ENCODE measurements at places on chromosomes 7 and 10. TPM values are rescaled to one million over a fixed set of nuclear protein-coding genes. Genes with fewer than 3 reads are reported as not detected.

DNA sequence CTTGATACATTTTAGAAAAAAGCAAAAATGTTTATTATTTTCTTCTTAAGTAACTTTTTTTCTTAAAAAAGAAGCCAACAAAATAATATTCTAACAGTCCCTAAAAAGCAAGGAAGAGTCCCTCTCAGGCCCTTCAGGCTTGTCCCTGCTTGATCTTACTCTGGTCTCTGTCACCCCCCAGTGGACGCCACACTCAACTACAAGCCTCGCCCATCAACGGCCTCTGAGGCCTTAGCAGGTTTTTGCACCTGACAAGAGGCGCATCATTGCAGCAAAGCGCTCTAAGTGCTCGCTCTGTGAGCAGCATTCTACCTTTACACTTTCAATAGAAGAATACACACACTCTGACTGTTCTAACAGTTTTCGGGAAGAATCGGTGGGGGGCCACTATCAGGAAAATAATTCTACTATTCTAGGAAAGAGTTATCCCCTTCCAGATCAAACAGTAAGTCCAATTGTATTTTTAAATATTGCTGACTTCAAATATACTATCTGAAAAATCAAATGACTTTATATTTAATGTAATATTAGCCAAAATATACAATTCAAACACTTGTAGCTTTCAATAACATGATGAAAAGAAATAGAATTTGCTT, 139.2 kb downstream of the USP6NL start:
- peak; percentile 49 for DNase-seq

GRCh38 chr7:2523941-2524807, 4.6 kb downstream of the LFNG start:
- no peak for DNase-seq

GRCh38 chr7:138898255-138898654, 82.9 kb downstream of the KIAA1549 start:
- DNase-seq: no peak

- DNase-seq: no peak
Measured at GRCh38 chr10:61455656-61456055, 2.5 kb upstream of the TMEM26 start.

- no peak for DNase-seq
Measured at GRCh38 chr7:42805601-42806000, 106.3 kb downstream of the C7orf25 start.

- DNase-seq: no peak
Measured at GRCh38 chr10:81009296-81009695, 471.6 kb downstream of the SH2D4B start.

DNA sequence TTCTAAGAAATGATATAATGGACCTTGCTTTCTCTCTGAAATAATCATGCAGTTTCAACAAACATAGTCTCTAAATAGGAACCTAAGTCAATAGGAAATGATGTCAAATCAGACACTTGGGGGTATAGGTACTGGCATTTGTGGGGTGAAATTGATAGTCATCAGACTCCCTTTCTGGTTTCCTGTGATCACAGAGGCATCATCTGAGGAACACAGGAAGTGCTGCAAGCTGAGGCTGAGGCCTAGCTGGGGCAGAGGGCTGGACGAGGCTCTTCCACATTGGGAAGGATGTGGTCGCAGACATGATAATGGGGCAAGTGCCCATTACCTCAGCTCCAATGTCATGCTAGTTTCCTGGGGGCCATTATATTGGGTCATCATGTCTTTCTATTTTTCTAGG, 33.5 kb upstream of the TARP start:
- no peak for DNase-seq

GRCh38 chr7:92584953-92585352, 5.2 kb downstream of the FAM133B start:
- DNase-seq: no peak

GRCh38 chr10:19041171-19041570, 7.4 kb upstream of the MALRD1 start:
- DNase-seq: no peak

- no peak for DNase-seq
Measured at GRCh38 chr10:132628966-132629900, 91.6 kb downstream of the INPP5A start.

DNA sequence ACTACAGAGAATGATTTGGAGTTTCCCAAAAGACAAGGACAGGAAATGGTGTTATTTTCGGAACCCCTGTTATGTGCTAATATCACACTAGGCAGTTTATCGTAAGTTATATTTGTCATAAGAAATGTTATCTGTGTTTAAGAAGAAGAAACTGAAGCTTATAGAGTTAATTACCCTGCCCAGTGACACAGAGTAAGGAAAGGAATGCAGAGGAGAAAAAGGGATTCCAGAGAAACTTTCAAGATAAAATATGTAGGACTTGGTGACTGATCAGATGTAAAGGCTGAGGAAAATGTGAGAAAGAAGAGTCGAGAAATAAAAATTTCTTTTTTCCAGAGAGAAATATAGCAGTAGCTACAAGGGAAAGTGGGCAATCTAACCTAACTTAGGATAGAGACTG, 63.5 kb upstream of the ZNF746 start:
- no peak for DNase-seq

DNA sequence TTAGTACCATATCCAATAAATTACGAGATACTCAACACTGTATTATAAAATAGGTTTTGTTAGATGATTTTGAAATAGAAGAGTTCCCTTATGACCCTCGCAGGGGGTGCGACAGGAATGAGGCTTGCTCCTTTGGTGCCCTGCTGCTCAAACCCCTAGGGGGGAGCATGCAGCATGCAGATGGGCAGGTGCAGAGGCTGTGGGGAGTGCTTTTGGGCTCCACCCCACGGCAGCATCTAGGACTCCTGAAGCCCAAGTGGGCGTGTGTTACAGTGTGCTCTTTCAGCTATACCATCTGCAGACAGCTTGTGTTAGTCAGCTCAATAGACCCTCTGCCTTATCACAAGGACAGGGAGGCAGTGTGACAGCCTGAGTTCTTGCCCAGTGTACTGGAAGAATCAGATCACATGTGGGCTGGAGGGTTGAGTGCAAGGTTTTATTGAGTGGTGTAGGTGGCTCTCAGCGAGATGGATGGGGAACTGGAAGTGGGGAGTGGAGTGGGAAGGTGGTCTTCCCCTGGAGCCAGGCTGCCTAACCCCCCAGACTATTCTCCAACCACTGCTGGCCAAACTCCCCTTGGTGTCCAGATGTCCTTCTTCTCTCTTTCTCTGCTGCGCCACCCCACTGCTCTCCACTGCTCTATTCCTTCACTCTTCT, 3.1 kb upstream of the MRC1 start:
- DNase-seq: no peak

GRCh38 chr7:84688671-84689070, 494.1 kb upstream of the SEMA3A start:
- DNase-seq: no peak

- DNase-seq: no peak
Measured at GRCh38 chr7:130985361-130985760, 251.4 kb upstream of the KLF14 start.

DNA sequence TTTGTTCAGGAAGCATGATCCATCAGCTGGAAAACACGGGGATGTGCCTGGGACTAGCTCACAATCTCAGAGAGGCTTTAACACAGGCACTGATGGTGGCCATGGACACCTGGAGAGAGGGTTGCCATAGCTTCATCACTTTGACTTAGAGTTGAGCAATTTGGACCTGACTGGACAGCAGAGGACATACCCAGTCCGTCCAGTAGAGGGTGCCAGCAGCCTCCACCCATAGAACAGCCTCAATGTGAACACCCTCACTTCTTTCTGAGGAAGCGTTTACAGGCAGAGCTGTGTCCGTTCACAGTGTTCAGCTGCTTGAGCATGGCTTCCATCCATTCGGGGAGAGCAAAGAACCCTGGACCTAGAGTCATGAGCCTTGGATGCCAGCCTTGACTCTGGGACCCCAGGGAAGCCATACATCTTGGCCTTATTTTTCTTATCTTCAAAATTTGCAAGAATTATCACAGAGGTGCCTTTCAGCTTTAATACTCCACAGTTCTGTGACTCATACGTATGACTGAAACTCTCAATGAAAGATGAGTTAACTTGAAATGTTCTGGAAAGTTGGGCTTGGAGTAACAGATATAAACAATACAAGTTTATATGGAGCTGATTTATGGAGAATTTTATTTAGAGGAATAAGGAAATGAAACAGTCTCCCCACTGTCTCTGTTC, 302.9 kb upstream of the PODXL start:
- peak; percentile 35 for DNase-seq

DNA sequence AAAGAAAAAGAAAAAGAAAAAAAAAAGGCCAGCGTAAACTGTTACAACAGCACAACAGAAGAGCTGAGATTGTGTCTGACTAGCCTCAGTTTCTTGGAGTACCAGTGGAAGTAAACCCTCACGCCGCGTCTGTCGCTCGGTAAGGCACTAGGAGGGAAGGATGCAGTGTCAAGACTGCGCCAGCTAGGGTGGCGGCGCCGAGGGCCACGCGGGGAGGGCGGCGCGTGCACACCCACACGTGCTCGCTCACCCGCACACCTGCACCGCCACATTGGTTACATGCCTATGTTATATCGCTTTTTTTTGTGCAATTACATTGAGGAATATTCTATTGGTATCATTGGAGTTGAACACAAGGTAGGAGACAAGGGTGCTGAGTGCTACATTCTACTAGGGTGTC, 48.2 kb downstream of the CLEC2L start:
- DNase-seq: no peak

The INSYN2A gene
- total RNA-seq: 0.21 TPM

The CC2D2B gene
- total RNA-seq: 23.7 TPM

The ZNF862 gene
- total RNA-seq: 17.2 TPM

The TRIM74 gene
- total RNA-seq: not detected

The GOLGA7B gene
- total RNA-seq: 0.90 TPM
